Liver (tissue), 10 donors: ENCODE measurements at places on chromosomes 7 and 10.

DNA sequence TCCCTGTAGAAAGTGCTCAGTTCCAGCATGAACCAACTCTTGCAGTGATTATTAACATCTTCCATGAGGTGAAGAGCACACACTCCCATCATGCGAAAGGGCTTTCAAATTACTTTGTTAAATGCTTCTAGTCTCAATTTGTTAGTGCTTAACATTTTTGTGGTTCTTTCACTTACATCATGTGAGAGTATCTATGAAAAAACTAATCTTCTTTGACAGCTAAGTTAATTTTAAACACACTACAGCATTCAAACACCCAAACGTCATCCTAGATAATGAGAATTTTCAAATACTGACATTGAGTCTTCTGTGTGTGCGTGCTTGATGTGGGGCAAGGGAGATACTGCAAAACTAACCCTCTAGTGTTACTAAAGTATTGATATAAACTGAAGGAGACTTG, 84.8 kb downstream of the ETV1 start:
- DNase-seq = no peak

GRCh38 chr7:131603932-131604331, 47.5 kb upstream of the PODXL start:
- no peak for DNase-seq

DNA sequence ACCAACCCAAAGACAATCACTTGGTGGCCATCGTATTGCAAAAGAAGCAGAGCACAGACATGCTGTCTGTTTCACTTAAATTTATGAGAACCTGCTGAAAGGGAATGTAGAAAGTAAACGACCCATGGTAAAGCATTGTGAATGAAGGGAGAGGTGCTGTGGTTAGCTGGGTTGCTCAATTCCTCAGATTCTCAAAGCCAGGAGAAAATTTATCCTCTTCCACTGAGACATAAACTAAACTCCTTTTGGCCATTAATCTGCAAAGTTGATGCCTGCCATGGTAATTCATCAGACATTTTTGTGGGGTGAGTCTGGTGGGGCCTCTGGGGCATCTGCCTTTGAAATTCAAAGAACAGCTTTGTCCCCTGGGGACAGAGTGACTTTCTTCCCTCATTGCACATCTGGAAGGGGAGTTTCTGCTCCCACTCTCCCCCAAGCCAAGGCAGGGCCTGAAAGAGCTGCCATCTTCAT, 951.0 kb downstream of the LRMDA start:
- no peak for DNase-seq

- no peak for DNase-seq
Observed at GRCh38 chr10:97736403-97736901, 476 bp upstream of the ZFYVE27 start.

- peak; percentile 39 for DNase-seq
Observed at GRCh38 chr10:118595598-118596425, at the start of gene PRLHR. TSS of gene PRLHR (minus strand) at chr10:118595648. CDS start at chr10:118595244, 404 bp downstream.
